ENCODE measurements at places on chromosomes 13 and 19. TPM values are rescaled to one million over a fixed set of nuclear protein-coding genes. Genes with fewer than 3 reads are reported as not detected.

DNA sequence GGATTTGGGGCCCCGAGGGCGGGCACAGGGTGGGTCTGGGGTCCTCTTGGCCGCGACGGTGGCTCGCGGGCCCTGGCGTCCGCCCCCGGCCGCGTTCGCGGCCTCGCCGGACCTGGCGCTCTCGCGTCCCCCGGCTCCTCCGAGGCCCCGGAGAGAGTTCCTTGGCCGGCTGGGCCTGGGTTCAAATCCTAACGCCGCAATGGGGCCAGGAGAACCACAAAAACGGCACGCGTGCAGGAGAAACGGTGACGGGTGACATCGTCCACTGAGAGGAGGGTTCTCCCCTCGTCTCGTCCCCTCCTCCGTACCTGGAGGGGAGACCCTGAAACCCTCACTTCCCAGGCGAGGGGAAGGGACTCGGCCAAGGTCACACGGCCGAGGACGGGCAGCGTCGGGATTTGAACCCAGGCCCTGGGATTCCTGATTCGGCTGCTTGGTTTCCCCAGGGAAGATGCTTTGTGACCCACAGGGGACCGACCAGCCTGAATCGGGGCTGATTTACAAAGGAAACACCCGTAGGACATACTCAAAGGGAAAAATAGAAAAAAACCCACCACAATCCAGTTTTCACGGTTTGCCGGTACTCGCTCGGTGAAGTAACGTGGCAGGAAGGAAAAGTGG is 624 bp downstream of the SAFB start:
- DNase-seq: peak; percentile 2
- no peaks in the 10 kb centered on the region for H3K27me3 ChIP-seq
- peaks cover 57% of the 10 kb centered on the region for H3K4me1 ChIP-seq
- peak overlapping the region; percentile 100 for H3K4me3 ChIP-seq

The ATP7B gene
- 11.6 TPM for total RNA-seq

GRCh38 chr13:73535341-73535740 is 476.5 kb downstream of the KLF5 start:
- no peak overlapping the region for H3K4me3 ChIP-seq
- no peaks in the 10 kb centered on the region for H3K36me3 ChIP-seq
- no peak for DNase-seq
- no peaks in the 10 kb centered on the region for H3K4me1 ChIP-seq
- H3K27me3 ChIP-seq: no peaks in the 10 kb centered on the region

The LIN7B gene
- total RNA-seq: 7.5 TPM

DNA sequence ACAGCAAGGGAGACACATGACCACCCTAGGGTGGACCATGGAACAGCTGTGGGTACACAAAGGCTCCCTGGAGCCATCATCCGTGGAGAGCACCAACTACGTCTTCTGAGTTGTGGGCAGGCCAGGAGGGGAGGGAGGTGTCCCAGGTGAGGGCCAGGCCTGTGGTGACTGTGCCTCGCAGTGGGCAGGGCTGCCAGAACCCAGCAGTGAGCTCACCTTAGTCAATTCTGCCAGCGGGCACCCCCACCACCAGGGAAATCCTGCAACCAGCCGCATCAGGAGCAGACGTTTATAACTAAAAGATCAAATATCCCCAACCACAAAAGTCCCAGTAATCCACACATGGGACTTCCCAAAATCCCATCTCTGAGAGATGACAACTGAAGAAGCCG is 19.6 kb downstream of the ELL start:
- no peak for DNase-seq
- H3K4me3 ChIP-seq: no peak overlapping the region
- no peaks in the 10 kb centered on the region for H3K36me3 ChIP-seq
- no peak overlapping the region for H3K27ac ChIP-seq
- H3K4me1 ChIP-seq: peaks cover 20% of the 10 kb centered on the region
